Stimulated activated CD8-positive, alpha-beta memory T cell treated with anti-CD3 and anti-CD28 coated beads, Interleukin-7, amount 100 ng/mL, for 1 hour (primary cell): ENCODE measurements at places on chromosomes 2 and 18.

GRCh38 chr2:119711352-119711751, 32.4 kb downstream of the TMEM177 start:
- DNase-seq: no peak

DNA sequence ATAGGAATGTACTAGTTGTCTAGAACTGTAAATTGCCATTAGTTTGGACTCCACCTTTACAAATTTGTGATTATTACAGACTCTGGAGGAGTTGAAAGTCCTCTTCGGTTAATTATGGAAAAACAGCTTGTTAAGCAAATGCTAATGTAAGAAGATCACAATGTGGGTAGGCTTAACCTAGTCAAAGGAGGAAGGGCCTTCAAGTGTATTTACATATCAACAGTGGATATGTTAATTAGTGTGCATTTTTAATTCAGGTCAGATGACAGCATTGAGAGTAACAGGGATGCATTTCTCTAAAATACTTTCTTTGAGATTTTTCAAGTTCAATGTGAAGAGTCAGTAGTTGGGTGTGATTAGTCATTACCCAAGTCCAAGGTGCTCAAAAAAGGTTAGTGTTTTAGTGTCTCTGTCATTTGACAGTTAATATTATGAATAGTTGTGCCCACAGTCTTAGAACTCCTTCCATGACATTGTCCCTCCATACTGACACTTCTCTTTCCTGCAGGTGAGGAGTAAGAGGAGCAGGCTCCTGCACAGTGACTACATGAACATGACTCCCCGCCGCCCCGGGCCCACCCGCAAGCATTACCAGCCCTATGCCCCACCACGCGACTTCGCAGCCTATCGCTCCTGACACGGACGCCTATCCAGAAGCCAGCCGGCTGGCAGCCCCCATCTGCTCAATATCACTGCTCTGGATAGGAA, 28.0 kb downstream of the CD28 start:
- DNase-seq: no peak

- DNase-seq: no peak
Measured at GRCh38 chr2:186569897-186570296, 20.0 kb upstream of the ITGAV start.

DNA sequence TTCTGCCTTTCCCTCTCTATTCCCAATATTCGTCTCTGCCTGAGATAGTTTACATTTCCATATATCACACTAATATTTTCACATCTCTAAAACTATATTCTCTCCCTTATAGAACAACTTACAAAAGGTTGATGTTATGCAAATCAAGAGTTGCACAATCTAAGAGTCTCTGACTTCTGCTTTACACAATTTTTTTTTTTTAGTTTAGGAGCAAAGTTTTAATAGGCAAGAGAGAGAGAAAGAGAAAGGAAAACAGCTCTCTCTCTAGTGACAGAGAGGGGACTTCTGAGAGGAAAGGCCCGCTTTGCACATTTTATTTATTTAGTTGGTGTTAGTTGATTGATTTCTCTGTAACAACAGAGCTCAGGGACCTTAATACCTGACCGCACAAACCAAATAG, 380.2 kb downstream of the TXNL1 start:
- no peak for DNase-seq

DNA sequence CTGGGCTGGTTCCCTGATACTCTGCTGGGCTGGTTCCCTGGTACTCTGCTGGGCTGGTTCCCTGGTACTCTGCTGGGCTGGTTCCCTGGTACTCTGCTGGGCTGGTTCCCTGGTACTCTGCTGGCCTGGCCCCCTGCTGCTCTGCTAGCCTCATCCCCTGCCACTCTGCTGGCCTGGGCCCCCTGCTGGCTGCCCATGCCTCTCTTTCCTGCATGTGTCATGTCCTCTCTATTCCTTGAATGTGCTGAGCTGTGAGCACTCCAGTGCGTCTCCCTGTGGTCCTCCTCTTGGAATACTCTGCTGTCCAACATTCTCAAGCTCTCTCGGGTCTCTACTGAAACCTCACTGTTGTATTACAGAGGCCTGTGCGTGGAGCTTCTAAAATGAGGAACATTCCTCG, 216.3 kb downstream of the RNF144A start:
- DNase-seq: no peak
